Stimulated activated CD4-positive, alpha-beta T cell treated with anti-CD3 and anti-CD28 coated beads, Interleukin-1b, Interleukin-23, amount 100 ng/mL, for 48 hours (primary cell): ENCODE measurements at places on chromosomes 5 and 9.

DNA sequence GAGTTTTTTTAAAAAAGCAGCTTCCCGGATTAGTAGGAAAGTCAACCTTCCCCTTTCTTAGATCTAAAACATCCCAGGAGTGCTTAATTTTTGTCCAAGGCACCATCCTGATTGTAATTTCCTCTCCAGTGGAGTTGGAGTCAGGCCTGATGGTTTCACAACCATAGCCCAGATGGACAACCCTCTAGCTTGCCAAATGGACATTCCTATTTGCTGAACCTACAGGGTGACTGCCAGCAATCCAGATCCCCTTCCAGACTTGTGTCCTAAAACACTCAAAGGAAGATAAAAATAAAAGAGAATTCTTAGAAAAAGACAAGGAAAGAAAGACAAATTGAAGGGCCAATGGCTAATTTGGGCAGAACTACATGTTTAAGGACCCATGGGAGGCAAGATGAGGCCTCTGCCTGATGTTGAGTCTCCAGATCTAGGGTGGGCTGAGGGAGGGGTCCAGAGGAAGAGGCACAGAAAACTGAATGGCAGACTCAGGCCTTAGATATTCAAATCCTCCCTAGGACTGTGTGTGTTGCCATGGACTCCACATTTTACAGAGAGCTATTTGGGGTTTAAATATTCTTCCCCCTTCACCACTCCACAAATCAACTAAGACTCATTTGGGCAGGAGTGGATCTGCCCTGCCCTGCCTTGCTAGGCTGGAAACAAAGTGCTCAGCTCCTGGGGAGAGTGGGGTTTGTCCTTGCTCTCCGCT is 38.5 kb upstream of the SLC44A1 start:
- no peak for DNase-seq

DNA sequence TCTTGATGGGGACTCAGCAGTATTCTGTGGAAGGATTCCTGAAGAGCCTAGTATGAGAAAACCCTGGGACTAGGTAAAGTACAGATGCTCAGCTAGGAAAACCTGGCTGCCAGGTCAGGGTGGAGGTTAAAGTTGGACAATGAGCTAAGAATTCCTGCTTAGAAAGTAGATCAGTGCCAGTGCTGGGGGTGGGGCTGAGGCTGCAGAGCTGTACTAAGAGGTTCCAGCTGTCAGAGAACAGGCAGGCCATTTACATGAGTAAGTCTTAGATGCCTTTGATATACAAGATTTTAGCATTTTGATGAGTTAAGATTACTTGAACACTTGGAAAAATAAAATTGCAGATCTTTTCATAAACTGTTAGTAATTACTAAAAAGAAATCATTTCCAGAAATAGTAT is 332.3 kb upstream of the NUDT12 start:
- no peak for DNase-seq

DNA sequence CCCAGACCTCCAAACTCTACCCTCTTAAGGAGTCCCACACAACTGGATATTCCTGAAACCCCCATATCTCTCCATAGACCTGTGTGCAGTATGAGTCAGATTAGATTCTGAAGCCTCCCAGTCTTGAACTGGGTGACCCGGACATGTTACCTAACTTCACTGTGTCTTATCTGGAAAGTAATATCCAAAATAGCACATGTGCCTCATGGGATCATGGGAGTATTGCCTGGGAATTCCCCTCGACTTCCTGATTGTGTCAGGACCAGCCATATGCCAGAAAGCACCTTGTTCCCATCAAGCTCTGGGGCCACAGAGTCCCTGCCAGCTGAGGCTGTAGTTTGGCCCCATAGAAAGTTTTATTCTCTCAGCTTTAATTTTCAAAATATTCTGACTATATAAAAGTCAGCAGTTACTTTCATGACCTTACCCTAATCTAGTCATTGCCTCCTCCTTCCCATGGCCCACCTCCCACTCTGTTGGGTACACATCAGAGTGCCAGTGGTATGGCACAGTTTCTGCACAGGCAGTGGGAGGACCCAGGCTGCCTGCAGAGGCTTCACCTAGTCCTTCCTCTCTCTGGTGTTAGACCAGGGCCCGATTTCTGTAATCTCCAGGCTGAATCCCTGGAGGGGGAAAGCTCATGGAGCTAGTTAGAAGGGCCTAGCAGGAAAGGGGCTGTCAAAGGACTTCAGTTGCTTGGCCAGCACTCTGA is 19.5 kb upstream of the B4GALT1 start:
- no peak for DNase-seq

- no peak for DNase-seq
Observed at GRCh38 chr9:1013021-1013420, 36.6 kb downstream of the DMRT3 start.

DNA sequence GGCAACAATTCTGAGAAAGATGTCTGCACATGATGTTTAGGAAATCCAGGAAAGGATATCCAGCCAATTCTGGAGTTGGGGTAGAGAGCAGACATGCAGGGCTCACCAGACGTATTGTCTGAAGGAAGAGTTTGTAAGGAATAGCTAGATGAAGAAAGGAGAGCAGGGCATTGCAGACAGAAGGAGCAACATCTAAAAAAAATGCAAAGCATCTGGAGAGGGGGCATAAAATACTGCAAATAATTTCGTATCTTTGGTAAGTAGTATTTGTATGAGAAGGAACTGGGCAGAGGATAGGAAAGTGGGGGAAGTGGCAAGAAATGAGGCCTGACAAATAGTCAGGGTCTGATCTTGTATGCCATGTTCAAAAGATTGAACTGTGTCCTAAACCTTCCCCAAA is 74.8 kb downstream of the MACIR start:
- no peak for DNase-seq

- no peak for DNase-seq
Observed at GRCh38 chr5:9739135-9739534, 109.0 kb upstream of the TAS2R1 start.

DNA sequence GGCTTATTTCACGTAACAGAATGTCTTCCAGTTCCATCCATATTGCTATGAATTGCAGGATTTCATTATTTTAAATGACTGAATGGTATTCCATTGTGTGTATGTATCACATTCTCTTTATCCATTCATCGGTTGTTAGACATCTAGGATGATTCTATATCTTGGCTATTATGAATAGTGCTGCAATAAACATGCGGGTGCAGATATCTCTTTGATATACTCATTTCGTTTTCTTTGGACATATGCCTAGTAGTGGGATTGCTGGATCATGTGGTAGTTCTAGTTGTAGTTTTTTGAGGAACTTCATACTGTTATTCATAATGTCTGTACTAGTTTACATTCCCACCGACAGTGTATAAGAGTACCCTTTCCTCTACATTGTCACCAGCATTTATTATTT is 460.5 kb downstream of the MAN2A1 start:
- DNase-seq, result no peak

GRCh38 chr5:145540375-145540774 is 294.8 kb downstream of the PRELID2 start:
- no peak for DNase-seq
